RPMI7951 (cell line): ENCODE measurements at places on chromosomes 16 and 17.

DNA sequence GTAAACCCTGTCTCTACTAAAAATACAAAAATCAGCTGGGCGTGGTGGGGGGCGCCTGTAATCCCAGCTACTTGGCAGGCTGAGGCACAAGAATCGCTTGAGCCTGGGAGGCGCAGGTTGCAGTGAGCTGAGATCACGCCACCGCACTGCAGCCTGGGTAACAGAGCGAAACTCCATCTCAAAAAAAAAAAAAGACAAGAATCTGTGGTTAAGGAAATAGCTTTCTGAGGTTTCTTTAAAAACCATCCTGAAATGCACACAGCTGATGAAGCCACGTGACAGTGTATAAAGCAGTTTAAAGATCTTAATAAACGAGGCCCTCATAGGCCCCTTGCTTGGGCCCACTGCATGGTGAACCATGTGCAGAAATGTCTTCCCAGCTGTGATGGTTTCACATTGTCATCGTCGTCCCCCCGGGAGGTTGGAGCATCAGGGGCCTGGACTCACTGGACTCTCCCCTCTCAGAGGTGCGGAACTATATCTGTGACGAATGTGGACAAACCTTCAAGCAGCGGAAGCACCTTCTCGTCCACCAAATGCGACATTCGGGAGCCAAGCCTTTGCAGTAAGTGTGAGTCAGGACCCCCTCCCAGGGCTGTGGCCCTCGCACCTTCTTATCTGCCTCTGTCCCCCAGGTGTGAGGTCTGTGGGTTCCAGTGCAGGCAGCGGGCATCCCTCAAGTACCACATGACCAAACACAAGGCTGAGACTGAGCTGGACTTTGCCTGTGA lies 16.2 kb downstream of the ZNF276 start:
- no peak for DNase-seq

DNA sequence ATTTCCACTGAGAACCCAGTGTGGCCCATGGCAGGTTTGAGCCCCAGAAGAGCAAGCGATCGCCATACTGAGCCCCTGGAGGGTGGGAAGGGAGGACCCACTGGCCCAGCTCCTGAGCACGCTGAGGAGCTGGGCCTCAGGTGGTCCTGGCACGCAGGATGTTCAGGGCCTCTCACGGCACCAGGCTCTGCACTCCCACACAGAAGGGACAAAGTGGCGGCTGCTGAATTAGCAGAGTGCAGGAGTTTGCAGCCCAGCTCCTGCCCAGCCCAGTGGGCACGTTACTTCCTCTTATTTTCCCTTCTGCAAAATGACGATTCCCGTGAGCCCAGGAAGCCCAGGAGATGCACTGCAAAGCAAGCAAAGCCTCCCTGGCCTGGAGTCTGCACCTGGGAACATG lies 42.3 kb upstream of the MTSS2 start:
- DNase-seq = no peak

DNA sequence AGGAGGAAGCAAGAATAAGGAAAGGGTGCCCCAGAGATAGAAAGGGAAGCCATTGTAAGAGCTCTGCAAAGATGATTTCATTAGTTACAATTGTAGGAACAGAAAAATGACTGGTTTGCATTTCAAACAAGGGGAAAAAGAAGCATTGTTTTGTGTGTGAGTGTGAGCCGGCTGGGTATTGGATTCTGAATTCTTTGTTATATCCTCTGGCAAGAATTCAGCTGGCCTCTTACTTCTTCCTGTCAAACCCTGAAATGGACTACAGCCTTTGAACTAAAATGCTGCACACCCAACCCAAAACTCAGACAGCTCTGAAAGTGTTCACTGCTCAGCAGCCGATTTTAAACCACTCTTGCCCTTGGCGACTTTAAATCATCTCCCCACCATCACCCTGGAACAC lies 461.3 kb downstream of the PMP22 start:
- DNase-seq = no peak

DNA sequence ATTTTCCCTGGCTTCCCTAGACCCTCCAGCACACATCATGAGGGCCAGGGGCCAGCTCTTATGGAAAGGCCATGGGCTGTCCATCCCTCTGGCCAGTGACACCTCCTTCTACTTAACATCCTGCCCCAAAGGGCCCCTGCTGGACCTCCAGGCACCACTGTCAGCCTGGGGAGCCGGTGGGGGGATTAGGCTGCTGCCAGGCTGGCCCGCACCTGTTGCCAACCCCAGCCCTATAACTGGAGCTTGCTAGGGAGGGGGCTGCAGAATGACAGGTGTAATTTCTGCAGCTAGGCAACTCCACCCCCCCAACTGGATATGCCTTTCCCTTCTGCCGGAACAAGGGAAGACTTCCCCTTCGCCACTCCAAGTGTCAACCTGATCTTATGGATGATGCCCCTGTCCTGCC lies 12.5 kb downstream of the RARA start:
- no peak for DNase-seq

DNA sequence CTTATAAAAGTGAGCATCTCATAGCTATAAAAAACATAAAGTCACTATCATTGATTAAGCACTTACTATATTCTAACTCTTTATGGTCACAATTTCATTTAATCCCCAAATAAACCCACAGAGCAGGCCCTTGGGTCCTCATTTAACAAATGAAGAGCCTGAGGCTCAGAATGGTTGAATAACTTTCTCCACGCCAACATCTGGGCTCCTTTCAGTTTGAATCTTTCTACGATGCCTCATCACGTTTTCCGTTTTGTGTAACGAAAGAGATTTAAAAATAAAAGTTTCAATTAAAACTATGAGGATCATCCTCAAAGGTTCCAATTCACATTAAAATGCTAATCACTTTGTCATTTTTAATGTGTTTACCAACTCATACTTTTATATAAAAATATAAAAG lies 74.2 kb upstream of the ADAMTS18 start:
- no peak for DNase-seq

DNA sequence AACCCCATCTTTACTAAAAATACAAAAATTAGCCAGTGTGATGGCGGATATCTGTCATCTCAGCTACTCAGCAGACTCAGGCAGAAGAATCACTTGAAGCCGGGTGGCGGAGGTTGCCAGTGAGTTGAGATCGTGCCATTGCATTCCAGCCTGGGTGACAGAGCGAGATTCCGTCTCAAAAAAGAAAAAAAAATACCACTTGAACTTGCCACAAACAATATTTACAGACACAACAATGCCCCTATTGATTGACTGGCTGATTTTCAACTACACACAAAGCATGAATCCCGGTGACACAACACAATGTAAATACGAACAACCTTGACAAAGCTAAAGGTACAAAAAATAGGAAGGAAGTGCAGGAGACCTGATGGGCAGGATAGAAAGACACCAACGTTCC lies 49.3 kb downstream of the NXN start:
- no peak for DNase-seq

- DNase-seq = no peak
Observed at GRCh38 chr17:28702026-28702751, 9.5 kb downstream of the PROCA1 start.
